ENCODE measurements at places on chromosomes 3 and 15. TPM values are rescaled to one million over a fixed set of nuclear protein-coding genes. Genes with fewer than 3 reads are reported as not detected.

IGF2BP2 gene
- 5.1 TPM for total RNA-seq

TMEM212 gene
- total RNA-seq: not detected

FBXW12 gene
- total RNA-seq: not detected

POLR2H gene
- total RNA-seq: 68.2 TPM

MESP2 gene
- 1.1 TPM for total RNA-seq

ACP3 gene
- 81.4 TPM for total RNA-seq

TRPM1 gene
- 18.3 TPM for total RNA-seq

GOLGA8B gene
- 41.9 TPM for total RNA-seq

SHF gene
- 9.3 TPM for total RNA-seq

DVL3 gene
- total RNA-seq: 37.9 TPM

GOLGA8J gene
- total RNA-seq: not detected

AMOTL2 gene
- total RNA-seq: 97.1 TPM

NDUFAF3 gene
- 85.9 TPM for total RNA-seq

CPEB1 gene
- 2.9 TPM for total RNA-seq

DPPA2 gene
- not detected for total RNA-seq

CPNE9 gene
- 0.54 TPM for total RNA-seq

IQCF5 gene
- not detected for total RNA-seq

TMPRSS7 gene
- total RNA-seq: not detected

All from lower leg skin (tissue), 4 donors.